GM06990 (cell line): ENCODE measurements at places on chromosomes 2 and 18.

- no peak for DNase-seq
Observed at GRCh38 chr2:205245652-205246051, 436.6 kb upstream of the NRP2 start.

DNA sequence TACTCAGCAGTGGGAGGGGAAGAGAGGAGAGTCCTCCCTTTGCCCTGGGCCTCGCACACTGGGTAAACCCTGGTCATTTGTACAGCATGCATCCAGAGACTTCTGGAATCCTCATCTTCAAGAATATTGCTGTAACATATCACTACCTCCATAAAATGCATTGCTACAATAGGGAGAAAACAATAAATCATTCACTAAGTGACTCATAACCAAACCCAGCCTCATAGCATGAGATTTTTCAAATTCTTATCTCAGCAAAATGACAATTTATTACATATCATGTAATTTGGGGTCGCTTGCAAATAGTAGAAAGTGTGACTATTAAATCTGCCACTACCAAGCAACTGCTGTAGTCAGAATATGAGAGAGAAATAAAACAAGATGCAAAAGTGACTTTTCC, 189.4 kb downstream of the ALK start:
- DNase-seq, result no peak

DNA sequence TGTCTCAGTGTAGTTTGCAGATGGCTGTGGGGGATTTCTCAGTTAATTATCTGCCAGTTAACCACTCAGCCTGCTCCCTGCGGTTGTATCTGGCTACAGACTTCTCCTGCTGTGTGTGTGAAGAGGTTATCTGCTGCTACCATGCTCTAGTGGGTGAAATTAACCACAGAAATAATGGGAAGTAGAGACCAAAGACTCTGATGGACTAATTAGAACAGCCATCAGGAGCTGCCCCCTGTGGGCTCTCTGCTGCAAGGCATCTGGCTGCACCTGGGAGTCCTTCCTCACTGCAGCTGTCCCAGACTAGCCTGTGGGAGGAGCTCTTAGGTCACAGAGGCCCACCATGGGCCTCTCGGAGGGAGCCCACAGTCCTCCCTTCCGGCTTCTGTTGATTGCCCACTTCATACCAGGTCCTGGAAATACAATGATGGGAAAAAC, 66.6 kb downstream of the CTIF start:
- no peak for DNase-seq

GRCh38 chr2:186205254-186205911, 280.7 kb upstream of the ZC3H15 start:
- no peak for DNase-seq

DNA sequence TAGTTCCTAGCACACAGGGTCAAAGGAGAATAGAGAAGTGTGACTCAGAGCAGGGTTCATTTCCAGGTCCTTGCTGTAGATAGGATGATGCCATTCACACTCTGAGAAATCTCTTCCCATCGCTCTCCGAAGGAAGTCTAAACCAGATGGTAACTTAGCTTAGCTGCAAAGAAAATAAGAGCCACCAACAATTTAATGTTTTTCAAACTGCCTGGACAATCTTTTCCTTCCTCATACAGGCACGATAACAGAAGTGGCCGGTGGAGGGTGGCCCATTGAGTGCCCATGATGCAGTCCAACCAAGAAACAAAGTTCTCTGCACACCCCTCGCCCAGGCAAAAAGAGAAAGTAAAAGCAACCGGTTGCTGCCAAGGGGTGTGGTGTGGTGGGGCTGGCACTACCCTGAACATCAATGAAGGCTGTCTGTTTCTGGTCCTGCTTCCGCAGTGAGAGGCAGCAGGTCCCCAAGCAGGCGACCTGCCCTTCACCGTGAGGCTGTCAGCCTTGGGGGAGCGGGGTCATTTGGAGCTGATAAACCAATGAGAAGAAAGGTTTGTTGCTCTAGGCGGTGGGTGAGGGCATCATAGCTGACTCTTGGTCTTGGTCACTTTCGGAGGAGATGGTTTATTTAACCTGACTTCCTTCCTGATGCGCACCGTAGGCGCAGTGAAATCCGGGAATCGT, 105.6 kb upstream of the CD302 start:
- DNase-seq, result peak; percentile 64

GRCh38 chr18:2086439-2086838, 484.9 kb downstream of the METTL4 start:
- no peak for DNase-seq

- DNase-seq, result no peak
Observed at GRCh38 chr2:171485116-171485515, 37.2 kb upstream of the CYBRD1 start.

DNA sequence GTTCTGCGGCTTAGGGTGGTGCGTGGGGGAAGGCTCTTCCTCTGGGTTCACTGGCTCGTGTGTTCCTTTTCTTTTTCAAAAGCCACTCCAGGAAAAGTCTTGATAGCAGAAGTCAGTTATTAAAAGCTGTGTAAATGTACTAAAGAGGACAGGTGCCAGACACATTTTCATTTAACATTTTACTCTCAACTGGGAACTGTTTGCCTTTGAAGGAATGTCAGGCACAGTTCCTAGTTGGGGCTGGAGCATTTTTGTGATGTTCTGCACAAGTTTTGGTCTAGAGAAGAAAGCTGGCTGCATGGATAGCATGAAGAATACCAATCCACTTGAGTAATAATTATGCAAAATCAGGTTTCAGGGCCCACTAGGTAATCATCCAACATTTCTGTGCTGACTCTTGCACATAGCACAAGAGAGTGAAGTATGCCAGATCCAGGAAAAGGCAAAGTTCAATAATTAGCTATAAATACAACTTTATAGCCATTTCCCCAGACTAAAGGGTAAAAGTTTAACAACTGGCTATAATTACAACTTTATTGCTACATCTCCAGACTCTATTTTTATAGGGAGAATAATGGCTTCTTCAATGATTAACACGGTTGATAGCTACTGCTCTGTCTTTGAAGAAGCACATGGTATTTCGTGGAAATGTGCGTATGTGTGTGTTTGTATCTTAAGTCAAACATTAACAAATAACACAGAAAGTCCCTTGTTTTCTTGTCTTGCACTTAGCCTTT, 16.2 kb downstream of the SCYGR8 start:
- DNase-seq, result no peak

DNA sequence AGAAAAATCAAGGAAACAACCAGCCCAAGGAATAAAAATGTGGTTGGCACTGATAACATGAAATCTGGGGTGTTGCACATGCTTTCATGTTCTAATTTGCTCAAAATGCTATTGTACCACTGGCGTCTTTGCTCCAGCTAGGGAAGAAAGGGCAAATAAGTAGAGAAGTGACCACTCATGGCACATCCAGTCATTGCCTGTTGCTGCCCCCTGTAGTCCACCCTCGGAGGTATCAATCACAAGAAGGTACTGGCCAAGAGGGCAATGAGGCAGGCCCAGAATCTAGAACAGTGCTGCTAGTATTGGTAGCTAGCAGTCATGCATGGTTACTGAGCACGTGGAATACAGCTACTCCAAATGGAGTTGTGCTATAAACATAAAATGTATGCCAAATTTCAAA, 213.4 kb downstream of the CDCA7 start:
- DNase-seq, result no peak

DNA sequence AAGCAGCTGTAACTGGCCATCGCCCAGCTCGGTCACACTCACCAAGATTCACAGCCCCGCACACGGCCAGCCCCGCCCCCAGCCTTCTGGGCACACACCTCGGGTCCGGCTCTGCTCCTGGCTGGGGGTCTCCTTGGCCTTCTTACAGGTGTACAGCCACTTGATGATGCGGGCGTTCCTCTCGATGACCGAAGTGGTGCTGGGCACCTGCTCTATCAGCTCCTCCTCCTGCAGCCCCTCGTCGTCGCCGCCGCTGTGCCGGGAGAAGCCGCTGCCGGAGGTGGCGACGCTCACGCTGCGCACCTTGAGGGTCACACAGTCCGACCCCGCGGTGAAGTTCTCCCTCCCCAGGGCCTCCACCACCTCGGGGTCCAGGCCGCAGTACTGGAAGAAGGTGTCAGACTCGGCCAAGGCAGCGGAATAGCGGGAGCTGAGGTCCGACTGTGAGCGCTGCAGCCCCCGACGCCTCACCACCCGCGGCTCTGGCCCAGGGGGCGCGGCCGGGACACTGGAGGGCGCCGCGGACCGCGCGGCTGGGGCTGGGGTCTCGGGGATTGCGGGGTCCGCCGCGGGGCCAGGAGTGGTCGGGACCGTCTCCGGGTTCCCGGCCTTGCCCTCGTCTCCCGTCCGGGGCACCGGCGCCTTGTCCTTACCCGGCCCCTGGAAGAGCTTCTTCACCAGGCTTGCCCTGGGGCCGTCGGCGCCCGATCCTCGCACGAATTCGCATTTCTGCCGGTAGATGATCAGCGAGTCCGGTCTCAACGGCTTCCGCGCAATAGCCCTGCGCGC, 769 bp downstream of the FAM110C start:
- no peak for DNase-seq

- no peak for DNase-seq
Observed at GRCh38 chr2:12451726-12452125, 265.0 kb upstream of the TRIB2 start.

- DNase-seq, result no peak
Observed at GRCh38 chr18:50754297-50754696, 65.5 kb downstream of the MRO start.

DNA sequence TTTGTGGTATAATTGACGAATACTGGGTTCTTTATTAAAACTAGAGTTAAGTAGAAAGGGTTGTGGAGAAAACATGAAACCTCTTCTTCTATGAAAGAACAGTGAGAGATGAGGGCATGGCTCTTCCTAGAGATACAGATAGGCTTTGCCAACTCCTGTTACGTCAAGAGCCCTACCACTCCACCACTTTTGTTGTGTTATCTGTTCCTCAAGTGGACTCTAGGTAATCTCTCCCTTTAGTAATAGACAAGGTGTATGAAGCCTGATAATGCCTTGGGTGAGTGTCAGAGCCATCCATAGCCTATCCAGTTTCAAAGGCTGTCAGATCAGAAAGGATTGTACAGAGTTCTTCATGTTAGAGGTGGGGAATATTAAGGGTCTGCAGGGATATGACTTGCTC, 176.4 kb downstream of the SETBP1 start:
- no peak for DNase-seq

GRCh38 chr2:100196786-100197494, 54.5 kb upstream of the AFF3 start:
- DNase-seq, result no peak

DNA sequence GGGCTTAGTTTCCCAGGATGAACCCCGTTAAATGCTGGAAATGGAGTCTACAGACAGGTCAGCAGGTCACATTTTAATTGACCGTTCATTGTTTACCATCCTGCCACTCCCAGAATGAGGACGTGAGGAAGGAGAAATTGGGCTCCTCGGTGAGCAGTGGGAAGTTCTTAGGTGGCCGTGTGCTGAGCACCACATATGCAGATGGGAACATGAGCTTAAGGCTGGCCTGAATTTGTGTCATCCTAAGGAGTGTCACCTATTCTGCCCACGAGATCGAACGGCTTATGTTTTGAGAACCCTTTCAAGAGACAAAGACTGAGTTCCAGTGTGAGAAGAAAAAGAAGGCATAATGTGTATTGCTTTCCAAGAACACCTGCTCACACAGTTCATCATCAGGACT, 234.4 kb upstream of the PXDN start:
- DNase-seq, result no peak

DNA sequence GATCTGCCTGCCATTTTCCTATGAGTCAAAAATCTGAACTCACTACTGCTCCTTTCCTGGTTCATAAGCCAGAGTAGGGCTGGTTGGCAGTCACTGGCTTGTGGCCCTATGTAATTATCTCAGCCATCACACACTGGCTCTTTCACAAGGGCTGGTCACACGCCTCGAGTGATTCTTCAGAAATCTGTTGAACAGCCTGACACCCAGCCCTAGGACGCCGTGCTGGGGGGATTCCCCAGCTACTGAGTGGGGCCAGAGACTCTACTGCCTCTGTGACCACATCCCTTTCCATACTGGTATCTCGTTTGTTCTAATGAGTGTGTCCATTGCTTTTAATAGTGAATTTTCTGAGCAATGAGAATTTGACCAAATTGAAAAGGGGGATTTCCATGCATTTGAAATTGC, 45.8 kb upstream of the RBM44 start:
- peak; percentile 71 for DNase-seq

GRCh38 chr2:210252699-210253606, 27.7 kb upstream of the ACADL start:
- DNase-seq, result no peak

DNA sequence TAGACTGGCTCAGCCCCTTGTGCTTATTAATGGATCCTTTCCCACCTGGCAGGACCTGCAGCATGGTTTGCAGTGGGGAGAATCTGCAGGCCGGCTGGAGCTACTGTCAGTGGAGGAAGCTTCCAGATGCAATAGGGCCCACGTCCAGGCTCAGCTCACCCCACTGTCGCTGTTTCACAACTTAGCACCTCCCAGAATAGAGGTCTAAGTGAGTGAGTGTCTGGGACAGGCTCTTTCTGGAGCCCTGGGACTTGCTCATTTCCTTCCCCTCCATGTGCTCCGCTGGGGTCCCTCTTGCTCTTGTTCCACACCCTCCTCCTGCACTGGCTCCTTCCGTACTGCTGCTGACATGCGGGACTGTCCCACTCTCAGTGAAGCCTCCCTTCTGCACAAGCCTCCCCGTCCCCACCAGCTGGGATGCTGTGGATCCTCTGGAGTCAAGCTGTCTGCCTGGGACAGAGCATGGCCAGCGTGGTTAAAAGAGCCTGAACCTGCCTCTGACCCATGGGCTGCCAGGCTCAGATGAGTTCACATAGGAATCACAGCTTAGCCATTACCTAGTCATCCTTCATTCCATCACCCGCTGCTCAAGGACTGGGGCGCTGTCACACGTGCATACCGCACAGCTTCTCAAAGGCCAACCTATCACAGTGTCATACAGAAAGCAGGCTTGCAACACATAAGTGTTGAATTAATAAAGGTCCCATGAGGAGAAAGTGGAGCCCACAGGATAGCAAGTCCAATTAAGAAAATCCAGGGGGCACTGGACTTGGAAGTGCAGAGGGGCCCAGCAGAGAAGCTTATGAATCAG, 135.9 kb downstream of the ACKR3 start:
- DNase-seq, result no peak

GRCh38 chr2:212991120-212991519, 160.3 kb downstream of the IKZF2 start:
- DNase-seq, result no peak

- DNase-seq, result no peak
Observed at GRCh38 chr2:222299906-222300725, 1.3 kb upstream of the PAX3 start.

DNA sequence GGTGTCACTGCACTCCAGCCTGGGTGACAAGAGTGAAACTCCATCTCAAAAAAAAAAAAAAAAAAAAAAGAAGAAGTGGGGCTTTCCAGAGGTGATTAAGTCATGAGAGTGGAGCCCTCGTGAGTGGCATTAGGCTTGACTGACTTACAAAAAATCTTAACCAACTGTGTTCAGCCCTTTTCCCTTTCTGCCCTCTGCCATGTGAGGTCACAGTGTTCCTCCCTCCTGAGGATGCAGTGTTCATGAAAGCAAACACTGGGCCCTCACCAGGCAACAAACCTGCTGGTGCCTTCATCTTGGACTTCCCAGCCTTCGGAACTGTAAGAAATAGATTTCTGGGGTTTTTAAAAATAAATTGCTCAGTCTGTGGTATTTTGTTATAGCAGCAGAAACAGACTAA, 37.0 kb upstream of the METTL21A start:
- peak; percentile 56 for DNase-seq

GRCh38 chr2:120963997-120964705, 228.5 kb downstream of the GLI2 start:
- no peak for DNase-seq
